ENCODE measurements at places on chromosomes 6 and 20.

- no peak for DNase-seq
These were observed 170.0 kb upstream of the AGPAT4 start for GRCh38 chr6:161443848-161444247.

DNA sequence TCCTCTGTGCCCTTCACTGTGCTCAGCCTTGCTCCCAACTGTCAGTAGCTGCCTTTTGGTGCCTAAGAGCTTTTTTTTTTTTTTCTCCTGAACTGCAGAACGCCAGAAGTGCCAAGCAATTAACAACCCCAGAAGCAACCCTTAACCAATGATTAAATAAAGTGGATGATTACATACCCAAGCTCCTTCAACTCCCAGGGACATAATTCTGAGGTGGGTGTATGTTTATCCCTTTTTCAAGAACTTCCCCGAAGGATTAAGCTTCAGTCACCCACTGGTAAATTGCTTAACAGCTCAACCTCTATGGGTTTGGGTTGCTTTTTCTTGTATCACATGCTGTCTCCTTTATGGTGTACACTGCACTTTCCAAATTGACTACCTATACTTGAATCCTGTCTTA is 41.1 kb downstream of the KLHL31 start:
- DNase-seq, result no peak

- no peak for DNase-seq
These were observed 63.0 kb upstream of the MYL9 start for GRCh38 chr20:36478137-36478905.

GRCh38 chr6:111485342-111485741 is 2.3 kb upstream of the REV3L start:
- no peak for DNase-seq

GRCh38 chr20:18729231-18729825 is 84.3 kb upstream of the SCP2D1 start:
- no peak for DNase-seq

DNA sequence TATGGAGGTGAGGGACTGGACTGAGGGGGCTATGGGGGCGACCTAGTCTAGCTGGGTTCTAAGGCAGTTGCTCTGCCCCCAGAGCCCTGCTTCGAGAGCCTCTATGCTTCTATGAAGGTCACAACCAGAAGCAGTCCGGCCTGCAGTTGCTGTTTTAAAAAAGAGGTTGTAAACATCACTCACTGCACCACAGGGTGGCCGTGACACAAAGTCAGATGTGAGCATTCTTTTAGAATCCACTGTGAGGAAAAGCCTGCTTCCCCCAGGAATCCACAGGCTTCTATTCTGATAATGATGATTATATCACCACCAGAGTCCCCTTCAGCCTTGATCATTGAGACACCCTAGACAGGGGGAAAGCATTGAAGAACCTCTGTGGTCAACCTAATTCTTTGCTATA is 229.7 kb upstream of the AGPAT4 start:
- no peak for DNase-seq

DNA sequence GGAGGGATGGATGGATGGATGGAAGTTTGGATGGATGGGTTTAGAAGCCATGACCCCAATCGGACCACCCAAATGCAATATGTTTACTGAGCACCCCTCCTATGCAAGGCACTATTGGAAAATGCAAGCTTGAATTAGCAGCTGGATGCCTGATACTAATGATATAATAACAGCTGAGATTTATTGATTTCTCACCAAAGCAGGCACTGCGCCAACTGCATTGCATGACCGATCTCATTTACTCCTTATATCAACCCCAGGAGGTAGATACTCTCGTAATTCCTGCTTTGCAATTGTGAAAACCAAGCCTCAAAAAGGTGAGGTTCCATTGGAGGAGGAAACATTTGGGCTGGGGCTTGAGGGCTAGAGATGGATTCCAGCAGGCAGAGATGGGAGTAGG is 89.7 kb downstream of the KCNB1 start:
- no peak for DNase-seq

GRCh38 chr20:33568378-33568777 is 78.5 kb downstream of the CBFA2T2 start:
- no peak for DNase-seq

DNA sequence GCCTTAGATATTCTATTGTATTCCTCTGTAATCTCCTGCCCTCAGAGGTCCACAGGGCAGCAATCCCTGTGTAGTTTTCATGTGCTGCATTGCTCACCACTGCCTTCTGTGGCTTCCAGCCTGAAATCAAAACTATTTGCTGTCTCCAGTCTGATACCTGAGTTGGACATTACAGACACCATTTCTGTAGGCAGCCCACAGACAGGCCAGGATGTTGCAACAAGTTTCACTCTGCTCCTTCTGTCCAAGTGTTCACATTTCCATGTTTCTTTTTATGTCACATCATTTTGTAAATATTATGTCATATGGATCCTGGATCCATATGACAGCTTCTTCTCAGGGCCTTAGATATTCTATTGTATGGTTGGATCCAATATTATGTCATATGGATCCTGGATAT is 21.7 kb downstream of the ECI2 start:
- DNase-seq, result no peak
